ENCODE measurements at places on chromosomes 11 and 22.

DNA sequence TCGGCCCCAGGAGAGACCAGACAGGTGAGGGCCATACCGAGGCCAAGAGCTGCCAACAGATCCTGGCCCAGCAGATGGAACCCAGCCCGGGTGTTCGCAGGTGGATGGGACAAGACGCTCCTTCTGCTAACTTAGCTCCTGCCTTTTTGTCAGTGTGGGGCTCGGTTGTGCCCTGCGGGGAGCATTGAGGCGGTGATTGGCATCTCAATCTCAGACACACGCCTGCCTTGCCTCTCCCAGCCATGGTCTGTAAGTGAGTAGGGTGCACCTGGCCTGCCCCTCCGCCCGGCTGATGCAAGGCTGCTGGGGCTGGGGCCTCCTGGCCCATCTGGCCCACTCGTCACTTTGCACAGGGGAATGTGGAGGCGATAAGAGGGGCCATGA lies 350.1 kb downstream of the TBC1D22A start:
- DNase-seq = no peak

DNA sequence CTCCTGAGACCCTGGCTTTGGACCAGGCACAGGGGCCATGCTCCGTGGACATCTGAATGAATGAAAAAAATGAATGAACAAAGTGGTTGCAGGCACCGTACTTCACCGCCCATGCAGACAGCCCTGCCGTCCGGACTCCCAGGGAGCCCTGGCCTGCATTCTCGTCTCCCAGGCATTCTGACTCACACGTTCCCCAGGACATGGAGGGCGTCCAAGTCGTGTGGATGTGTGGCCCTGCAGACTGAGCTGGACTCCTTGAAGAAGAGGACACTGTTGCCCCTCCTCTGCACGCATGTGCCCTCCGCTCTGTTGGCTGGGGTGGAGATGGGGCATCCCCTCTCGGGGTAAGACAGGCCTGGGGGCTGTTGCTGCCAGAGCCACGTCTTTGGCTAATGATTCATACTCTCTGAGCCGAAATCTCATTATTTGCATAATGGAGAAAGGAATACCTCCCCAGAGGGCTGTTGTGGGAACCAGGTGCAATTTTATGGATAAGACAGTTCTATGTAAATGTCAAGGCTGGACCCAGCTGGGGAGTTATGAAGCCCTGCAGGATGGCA lies 49.7 kb downstream of the RTL6 start:
- DNase-seq = no peak

DNA sequence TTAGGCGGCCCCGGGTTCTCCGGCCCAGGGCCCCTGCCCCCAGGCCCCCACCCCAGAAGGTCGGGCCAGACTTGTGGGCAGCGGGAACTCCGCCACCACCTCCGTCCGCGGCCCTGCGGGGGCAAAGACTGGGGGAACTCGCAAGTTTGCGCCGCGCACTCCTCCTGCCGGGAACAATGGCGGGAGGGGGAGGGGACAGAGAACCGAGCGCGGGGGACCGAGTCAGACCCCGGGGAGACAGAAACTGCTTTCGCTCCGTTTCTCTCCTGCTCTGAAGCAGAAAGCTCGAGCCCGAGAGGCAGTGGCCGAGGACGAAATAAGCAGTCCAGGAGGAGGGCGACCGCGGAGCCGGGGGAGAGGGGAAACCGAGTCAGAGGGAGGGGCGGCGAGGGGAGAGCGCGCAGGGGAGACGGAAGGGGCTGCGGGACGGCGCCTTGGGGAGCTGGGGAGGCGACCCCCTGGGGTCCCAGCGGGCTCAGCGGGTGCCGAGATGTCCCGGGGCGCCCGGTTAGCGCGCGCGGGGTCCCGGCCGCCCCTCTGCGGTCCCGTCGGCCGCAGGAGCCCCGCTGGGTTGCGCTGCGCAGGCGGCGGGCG lies 555 bp downstream of the TP53I11 start:
- DNase-seq = no peak

GRCh38 chr22:40721266-40721665 lies 42.0 kb downstream of the MCHR1 start:
- no peak for DNase-seq

- DNase-seq = no peak
Observed at GRCh38 chr11:68523743-68524142, 63.2 kb downstream of the PPP6R3 start.

DNA sequence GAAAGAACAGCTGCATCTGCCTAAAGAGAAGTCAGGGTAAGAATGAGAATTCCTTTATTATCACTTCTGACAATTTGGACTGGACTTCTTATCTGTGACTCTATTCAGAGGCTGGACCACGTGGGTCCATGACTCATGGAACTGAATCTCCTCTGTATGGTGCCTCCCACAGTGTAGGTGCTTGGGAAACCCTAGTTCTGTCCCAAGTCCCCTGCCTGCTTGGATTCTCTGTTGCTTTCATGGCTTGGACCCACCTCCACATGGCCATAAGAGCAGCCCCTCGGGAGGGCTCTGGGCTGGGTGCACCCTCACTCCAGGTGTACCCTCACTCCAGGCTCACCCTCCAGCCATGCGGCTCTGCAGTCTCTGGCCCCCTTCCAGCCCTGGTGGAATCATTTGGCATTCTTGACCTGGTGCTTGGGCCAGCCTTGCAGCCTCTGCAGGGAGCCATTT lies 153.4 kb downstream of the CACNA1I start:
- peak; percentile 58 for DNase-seq

DNA sequence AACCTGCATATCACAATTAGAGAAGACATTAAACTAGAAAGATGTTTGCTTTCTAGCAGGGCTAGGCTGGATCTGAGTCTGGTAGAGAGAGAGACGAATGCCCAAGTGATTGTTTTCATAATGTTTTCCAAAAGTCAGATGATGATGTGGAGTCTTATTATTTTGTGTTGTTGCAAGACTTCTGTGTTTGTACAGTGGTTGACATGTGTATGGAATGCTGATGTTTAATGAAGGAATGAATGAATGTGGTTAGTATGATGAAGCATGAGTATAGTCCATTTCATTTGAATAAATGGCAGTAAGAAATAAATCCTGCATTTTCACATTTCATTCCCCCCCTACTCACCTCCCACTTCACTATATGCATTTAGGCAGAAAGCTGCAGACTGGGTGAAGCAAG lies 69.6 kb downstream of the PPP2R1B start:
- DNase-seq = no peak

DNA sequence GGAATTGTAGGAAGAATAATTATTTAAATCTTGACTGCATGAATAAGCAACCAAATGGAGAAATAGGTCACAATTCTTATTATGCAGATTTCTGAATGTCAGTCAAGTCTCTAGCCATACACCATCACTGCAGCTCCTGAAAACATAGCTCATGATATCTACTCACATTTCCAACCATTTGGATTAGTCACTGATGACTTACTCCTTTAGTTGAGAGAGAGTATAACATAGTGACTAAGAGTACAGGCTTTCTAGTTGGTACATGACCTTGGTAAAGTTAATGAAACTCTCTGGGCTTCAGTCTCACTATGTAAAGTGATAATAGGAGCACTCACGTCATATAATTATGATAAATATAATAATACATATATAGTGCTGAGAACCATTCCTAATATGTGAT lies 265.2 kb downstream of the KCNA4 start:
- DNase-seq = no peak
